ENCODE measurements at places on chromosomes 1 and 21.

GRCh38 chr1:231337043-231337471, 595 bp downstream of the EXOC8 start:
- peak; percentile 41 for DNase-seq

DNA sequence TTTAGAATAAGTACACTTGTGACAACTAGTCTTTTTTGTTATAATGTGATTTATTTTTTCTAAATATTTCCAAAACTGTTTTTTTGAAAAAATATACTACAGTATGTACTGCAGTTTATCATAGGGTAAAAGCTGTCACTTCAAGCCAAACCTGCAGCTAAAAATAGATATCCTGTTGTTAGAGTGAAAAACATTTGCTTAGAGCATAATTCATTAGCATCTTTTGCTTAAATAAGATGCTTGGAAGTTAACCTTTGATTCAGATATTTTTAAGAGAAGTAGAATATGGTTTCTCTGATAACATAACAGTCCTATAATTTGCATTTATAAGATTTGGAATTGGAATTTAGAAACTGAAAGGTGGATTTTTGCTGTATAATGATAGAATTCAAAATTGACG, 21.5 kb downstream of the PRKACB start:
- no peak for DNase-seq

GRCh38 chr1:107459204-107459904, 318.5 kb downstream of the NTNG1 start:
- DNase-seq, result no peak

DNA sequence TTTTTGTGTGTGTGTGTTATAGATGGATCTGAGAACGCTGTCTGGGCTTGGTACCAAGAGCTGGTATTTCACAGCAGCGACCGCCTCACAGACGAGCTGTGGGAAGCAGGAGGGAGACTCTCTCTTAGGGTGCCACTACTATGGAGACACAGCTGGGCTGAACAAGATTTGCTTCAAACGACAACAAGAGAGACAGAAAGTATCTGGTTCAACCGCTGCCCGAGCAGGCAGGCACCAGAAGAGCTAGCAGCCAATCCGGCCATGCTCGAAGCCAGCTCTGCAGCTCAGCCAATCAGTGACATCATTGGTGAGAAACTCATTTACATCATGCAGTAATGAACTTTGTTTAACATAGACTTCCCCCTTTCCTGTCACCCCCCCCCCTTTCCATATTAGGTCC, 341.3 kb downstream of the USP25 start:
- DNase-seq, result no peak

DNA sequence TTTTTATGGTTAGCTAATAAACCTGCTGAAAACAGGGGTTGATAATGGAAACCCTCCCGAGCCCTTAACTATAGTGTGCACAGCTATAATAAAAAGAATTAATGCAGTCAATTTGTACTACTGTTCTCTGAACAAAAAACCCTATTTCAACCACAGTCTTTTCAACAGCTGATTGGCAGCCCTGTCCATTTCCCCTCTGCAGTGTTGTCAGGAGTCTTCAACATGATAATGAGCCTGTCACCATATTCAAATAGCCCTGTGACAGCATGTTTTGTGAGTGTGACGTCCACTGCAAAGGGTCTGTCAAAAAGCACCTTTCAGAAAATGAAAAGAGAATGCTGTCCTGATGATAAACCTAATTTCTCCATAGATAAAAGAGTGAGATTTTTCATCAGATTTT, 92.7 kb downstream of the ESRRG start:
- no peak for DNase-seq

DNA sequence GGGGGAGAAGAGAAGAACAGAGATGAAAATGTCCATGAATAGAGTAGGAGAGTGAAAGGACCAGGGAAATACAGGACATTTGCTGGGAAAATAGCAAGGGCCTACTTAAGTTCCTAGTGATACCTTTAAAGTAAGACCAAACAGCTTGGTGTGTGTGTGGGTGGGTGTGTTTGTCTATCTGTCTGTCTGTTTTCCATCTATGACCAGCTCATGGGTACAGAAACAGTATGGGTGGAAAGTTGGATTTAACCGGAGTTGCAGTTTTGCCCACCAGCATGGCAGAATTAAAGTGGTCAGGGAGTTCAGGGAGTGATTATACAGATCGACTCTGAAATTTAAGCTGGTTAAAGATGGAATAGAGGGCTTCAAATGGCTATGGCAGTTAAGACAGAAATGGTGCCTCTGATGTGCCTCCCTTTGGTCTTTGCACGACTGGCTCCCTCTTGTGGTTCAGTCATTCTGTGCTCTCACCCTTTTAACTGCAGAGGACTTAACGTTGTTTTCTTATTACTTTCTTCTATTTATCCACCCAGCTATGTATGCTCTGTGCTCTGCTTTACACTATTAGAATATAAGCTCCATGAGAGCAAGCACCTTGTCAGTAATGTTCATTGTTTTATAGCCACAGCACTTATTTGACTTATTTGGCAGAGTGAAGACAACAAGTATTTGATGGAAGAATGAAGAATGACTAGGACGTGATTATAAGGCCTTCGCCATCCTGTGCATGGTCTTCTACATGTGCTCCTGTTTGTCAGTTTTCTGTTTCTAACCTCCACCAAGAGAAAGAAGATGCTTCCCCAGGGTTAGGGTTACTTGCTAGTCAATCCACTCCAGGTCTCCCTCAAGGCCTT, 72.7 kb upstream of the AK4 start:
- DNase-seq, result peak; percentile 41

- DNase-seq, result no peak
Observed at GRCh38 chr1:118113261-118113660, 71.8 kb downstream of the SPAG17 start.

DNA sequence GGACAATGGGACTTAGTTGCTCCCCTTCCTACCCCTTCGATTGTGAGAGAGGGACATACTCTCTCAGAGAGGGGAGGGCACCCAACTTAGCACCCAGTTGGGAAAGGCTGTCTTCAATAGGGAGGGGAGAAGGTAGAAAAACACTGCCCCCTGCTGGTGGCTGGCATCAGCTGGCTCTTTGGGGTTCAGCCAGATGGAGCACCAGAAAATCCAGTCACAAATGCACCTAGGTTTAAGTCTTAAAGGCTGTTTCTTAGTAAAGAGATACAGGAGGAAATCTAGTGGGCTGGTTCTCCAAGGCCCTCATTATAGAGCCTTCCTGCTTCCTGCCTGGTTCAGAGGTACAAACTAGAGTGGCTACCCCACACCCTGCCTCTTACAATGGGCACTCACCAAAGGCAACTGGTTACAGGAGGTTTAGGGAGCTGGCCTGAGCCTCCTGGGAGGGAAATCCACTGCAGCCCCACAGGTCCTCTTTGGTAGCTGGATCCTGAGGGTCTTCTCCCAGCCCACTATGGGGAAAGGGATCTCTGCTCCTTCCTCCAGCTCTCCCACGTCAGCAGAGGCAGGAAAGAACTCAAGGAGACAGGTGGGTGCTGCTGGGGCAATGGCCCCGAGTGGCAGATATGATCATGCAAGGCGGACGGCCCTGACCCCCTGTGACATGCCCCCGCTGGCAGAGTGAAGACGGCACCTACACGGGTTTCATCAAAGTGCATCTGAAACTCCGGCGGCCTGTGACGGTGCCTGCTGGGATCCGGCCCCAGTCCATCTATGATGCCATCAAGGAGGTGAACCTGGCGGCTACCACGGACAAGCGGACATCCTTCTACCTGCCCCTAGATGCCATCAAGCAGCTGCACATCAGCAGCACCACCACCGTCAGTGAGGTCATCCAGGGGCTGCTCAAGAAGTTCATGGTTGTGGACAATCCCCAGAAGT, 28.3 kb downstream of the EIF2D start:
- peak; percentile 85 for DNase-seq

- DNase-seq, result no peak
Observed at GRCh38 chr1:164704954-164705353, 146.0 kb downstream of the PBX1 start.

DNA sequence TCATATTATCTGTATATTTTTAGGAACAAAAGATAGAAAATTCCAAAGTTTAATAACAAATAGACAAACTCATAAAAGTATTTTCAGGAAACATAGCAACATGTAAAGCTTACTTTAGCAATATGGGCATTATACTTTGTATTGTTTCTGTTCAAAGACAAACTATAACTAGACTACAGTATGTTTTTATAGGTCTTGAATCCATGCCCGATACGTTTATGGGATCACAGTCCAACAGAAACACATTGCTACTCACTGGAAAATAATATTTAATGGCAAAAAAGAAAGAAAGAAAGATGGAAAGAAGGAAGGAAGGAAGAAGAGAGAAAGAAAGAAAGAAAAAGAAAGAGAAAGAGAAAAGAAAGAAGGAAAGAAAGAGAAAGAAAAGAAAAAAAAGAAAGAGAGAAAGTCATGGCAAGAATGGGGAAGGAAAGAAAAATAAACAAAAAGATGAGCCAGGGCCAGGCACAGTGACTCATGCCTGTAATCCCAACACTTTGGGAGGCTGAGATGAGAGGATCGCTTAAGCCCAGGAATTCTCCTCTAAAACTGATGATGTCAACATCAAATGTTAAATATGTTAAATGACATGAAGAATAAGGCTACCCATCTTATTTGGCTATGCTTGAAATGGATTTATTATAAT, 32.7 kb downstream of the TM2D1 start:
- no peak for DNase-seq

- DNase-seq, result no peak
Observed at GRCh38 chr1:47678464-47678980, 240.7 kb downstream of the FOXD2 start.

GRCh38 chr1:151942882-151943281, 33.6 kb upstream of the THEM4 start:
- DNase-seq, result no peak

- DNase-seq, result no peak
Observed at GRCh38 chr1:30642391-30643120, 80.8 kb downstream of the MATN1 start.

GRCh38 chr1:30023339-30024022, 699.9 kb downstream of the MATN1 start:
- no peak for DNase-seq

GRCh38 chr1:117838911-117839310, 90.5 kb downstream of the GDAP2 start:
- DNase-seq, result no peak

- DNase-seq, result no peak
Observed at GRCh38 chr1:100786870-100787269, 67.3 kb downstream of the VCAM1 start.

GRCh38 chr1:229093609-229094336, 177.1 kb upstream of the RAB4A start:
- DNase-seq, result no peak

- no peak for DNase-seq
Observed at GRCh38 chr1:151058692-151059091, 730 bp downstream of the CDC42SE1 start.

DNA sequence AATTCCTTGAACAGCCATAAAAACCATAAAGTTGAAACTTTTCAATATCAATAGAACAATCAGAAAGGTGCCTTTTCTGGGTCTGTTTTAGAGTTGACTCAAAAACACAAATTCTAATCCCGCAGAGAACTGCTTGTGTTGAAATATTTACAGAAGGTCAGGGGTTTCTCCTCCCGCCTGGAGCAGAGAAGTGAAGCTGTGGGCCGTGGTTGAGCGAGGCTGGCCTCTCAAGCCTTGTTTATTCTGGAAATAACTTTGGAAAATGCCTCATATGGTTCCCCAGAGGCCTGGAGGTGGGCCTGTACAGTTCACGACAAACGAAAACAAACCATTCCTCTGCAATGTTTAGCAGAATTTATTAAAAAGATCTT, 90.8 kb upstream of the ERRFI1 start:
- DNase-seq, result no peak

- no peak for DNase-seq
Observed at GRCh38 chr1:53376041-53376461, 48.2 kb upstream of the LRP8 start.

GRCh38 chr1:31401241-31401640, 11.8 kb upstream of the SERINC2 start:
- no peak for DNase-seq

- no peak for DNase-seq
Observed at GRCh38 chr1:246790364-246790763, 66.2 kb downstream of the SCCPDH start.
